ENCODE measurements at places on chromosomes 7 and 10. TPM values are rescaled to one million over a fixed set of nuclear protein-coding genes. Genes with fewer than 3 reads are reported as not detected.
A peak's percentile ranks its signal among the peaks of the same experiment; 100 is the strongest.

- no peak for DNase-seq
Observed at GRCh38 chr10:105121743-105122142, 480.7 kb downstream of the SORCS3 start.

DNA sequence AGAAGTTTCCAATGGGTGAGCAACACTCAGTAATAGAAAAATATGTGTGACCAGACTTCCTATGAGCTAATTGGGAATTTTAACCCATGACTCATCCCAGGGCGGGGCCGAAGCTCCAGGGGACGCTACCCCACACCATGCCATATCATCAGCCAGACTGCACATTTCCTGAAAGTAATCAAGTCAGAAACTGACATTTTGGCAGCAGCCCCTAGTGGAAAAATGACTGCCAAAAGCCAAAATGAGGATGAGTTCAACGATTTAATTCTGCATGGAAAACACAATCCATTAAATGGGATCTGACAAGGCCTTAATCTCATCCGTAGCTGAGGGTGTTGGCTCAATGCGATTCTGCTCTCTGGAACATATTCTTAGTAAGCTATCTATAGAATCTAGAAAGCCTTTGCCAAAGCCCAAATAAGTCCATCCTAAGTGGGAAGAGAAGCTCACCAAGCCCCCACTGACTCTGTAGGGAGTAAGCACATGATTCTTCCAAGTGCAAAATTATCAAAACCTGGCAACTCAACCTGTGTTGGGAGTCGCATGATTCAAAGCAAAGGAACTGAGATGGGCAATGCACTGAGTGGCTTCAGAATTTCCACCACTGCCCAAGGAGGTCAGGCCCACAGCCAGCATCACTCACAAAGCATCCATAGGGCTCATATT lies 93.1 kb upstream of the PDE1C start:
- peak; percentile 9 for DNase-seq

The FAM24B gene
- 2.0 TPM for polyA plus RNA-seq

GRCh38 chr7:28779954-28780353 lies 178.2 kb downstream of the TRIL start:
- no peak for DNase-seq

GRCh38 chr10:20993389-20993788 lies 96.3 kb upstream of the NEBL start:
- no peak for DNase-seq

GRCh38 chr7:131412031-131412430 lies 84.4 kb downstream of the MKLN1 start:
- no peak for DNase-seq

- no peak for DNase-seq
Observed at GRCh38 chr7:64643566-64643965, 22.4 kb upstream of the ZNF107 start.

- no peak for DNase-seq
Observed at GRCh38 chr10:32376771-32377170, 29.8 kb upstream of the EPC1 start.

DNA sequence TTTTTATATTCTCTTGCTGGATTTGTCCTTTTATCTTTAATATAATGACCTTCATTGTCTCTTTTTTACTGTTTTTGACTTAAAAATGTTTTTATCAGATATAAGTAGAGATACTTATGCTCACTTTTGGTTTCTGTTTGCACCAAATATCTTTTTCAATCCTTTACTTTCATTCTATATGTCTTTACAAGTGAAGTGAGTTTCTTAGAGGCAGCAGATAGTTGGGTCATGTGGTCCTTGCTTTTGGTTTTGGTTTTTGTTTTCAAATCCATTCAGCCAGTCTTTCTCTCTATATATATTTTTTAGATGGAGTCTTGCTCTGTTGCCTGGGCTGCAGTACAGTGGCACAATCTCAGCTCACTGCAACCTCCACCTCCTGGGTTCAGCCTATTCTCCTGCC lies 932.4 kb upstream of the LRRTM3 start:
- no peak for DNase-seq

The MDH2 gene
- 225 TPM for polyA plus RNA-seq

DNA sequence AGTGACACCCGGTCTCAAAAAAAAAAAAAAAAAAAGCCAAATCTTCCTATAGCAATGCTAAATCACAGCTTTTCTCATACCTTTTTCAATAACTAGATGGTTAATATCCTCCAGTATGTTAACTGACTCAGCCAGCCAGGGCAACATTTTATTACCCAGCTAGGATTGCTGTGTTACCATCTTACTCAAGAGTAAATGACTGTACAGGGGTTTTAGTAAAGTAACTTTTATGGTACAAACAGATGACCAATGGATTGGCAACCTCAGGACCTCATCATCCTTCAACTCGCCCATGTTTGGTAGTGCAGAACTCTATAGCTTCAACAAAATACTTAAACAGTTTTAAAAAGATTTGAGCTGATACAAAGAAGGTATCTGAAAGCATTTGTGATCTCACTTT lies 59.5 kb downstream of the HBP1 start:
- DNase-seq = no peak

The MACROH2A2 gene
- polyA plus RNA-seq = 21.2 TPM

- DNase-seq = no peak
Observed at GRCh38 chr7:11665357-11665756, 166.6 kb downstream of the THSD7A start.

DNA sequence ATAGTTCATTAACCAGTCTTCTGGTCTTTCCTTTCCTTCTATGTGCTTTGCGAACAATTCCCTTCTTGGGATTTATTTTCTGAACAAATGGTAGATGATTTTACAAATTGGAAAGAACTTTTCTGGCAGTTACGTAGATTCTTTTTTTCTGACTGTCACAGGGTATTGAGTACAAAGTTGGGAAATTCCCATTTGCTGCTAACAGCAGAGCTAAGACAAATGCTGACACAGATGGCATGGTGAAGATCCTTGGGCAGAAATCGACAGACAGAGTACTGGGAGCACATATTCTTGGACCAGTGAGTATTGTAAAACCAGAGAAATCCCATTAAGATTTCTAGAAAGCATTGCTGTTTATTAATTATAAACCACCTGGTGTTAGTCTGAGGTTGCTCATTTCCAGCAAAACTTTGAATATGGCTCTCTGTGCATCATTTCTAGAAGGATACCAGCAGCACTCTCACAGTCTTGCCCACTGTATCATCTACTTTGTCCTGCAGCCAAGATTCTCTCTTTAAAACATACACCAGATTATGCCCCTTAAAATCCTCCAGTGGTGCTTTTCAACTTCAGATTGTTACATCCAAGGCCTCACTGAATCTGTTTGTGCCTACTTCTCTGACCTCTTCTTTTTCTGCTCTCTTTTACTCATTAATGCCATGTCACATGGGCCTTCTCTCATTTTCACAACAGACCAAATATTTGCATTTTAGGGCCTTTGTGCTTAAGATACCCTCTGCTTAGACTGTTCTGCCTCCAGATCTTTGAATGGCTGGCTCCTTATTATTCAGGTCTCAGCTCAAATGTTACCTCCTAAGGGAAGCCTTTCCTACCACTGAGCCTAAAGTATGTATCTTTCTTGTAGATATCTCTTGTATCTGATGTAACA lies 27.0 kb downstream of the DLD start:
- DNase-seq = no peak

GRCh38 chr7:93188870-93189634 lies 37.2 kb downstream of the HEPACAM2 start:
- DNase-seq = no peak

DNA sequence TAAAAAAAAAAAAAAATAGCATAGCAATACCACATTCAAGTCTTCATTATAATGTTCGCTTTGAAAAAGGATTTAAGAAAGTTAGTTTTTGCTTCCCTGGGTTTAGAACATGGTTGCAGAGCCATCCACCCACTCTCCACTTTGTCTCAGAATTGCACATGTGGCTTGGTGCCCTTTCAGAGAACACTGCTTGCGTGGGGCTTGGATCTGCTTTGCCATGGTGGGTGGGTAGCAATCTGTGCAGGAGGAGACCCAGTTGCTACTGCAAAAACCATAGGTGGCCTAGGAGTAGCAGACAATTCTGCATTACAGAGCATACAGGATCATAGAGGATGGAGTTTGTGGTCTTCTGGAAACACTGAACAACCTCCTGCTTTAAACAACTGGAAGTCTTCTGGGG lies 421.4 kb upstream of the CELF2 start:
- no peak for DNase-seq

- DNase-seq = no peak
Observed at GRCh38 chr7:43653891-43654504, 71.1 kb downstream of the STK17A start.

GRCh38 chr7:84237533-84238173 lies 43.1 kb upstream of the SEMA3A start:
- DNase-seq = no peak

DNA sequence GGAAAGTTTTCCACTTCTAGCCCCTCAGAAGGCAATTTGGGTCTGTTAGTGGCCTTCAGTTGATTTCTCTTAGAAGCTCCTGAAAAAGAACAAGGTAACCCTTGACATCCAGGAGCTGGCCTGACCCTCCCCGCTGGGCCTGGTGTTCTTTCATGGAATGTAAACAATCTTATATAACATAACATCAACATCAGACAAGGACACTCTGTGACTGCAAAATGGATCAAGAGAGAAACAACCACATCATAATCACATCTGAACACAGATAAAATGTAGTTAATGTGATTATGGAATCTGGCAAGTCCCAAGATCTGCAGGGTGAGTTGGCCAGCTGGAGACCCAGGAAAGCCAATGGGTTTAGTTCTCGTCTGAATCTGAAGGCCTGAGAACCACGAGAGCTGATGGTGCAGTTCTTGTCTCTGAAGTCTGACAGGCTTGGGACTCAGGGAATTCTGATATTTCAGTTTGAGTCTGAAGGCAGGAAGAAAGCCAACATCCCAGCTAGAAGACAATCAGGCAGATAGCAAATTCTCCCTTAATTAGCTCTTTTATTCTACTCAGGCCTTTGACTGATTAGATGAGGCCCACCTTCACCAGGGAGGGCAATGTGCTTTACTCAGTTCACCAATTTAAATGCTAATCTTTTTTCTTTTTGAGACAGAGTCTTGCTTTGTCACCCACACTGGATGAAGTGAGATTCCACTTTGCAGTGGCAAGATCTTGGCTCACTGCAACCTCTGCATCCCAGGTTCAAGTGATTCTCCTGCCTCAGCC lies 91.4 kb upstream of the NAMPT start:
- no peak for DNase-seq

GRCh38 chr7:134287916-134288659 lies 28.6 kb downstream of the SLC35B4 start:
- DNase-seq = no peak

DNA sequence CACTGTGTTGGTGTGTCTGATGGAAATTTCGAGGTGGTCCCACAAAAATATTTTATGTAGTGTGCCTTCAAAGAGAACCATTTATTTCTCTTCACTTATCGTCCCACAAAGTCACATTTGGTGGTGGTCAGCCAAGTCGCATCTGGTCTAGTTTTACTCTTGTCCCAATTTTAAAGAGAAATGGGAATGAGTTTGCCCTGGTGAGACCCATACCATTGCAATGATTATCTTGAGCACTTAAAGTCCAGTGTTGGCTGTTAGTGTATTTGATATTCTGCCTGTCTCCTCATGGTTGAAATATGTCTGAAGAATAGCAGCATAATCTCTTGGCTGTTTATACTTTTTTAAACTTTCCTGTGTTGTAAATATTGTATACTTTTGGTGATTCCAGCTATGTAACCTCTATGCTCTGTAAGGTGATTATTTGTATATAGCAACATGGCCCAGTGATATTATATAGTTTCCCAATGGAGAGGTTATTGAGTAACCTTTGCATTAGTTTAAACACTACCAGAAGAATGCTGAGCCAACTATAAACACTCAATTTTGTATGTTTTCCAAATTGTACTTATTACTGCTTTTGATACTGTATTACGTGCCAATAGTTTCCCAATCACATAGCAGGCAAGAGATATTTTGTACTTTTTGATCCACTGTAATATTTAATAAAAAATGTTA lies 172.2 kb downstream of the RTKN2 start:
- no peak for DNase-seq

DNA sequence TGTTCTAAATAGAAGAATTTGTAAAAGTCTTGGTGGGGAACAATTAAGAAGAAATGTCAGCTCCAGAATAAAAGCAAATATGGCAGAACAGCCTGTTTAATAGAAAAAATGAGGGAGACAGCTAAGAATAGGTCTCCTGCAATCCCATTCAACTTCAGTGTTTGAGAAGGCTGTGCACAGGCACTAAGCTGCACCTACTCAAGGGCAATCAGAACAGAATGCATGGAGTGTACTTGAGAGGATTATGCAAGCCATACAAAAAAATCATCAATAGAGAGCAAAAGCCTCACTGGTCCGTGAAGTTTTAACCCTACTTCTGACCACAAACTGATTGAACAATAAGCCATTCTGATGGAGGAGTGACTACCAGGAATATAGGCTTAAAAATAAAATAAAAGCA lies 690.7 kb upstream of the PCDH15 start:
- no peak for DNase-seq

- no peak for DNase-seq
Observed at GRCh38 chr10:69957886-69958555, 94.6 kb upstream of the MACROH2A2 start.

- no peak for DNase-seq
Observed at GRCh38 chr7:13476881-13477444, 512.5 kb downstream of the ETV1 start.

DNA sequence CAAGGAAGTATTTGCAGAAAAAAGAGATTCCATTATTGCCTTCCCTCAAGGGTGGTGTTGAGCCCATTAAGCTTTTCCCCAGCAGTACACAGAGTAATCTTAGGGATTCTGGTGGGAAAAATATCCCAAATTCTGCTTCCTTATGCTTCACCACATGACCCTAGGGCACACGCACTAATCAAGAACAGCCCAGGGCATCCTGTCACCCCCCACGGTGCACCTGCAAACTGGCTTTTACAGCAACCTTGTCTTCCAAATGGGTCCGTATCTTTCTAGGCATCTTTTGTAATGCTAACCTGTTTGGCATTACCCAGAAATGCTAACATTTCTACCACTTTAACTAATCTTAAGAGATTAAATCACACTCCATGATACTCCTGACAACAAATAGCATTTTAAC lies 926 bp upstream of the C7orf33 start:
- no peak for DNase-seq

DNA sequence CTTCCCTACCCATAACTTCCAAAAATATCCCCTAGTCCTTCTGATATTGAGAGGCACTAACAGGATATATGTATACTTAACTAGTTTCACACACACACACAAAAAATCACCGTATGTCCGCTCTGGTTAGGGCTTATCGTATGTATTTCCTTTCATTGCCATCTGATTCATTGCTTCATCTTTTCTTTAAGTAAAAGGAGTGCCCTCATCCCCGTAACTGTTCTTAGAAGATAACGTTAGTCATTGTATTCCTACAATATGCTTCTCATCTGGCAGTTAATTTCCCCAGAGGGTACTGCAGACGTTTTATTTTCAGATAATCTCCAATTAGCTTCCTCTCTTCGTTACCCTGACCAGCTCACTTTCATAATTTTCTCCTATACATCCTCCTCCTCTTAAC lies 37.3 kb downstream of the NRCAM start:
- DNase-seq = no peak

Measured in forelimb muscle (tissue), 1 donor.